Left renal pelvis (tissue), 4 donors: ENCODE measurements at places on chromosomes 4 and X.

GRCh38 chr4:115749404-115749803 is 636.0 kb upstream of the NDST4 start:
- no peak for DNase-seq

DNA sequence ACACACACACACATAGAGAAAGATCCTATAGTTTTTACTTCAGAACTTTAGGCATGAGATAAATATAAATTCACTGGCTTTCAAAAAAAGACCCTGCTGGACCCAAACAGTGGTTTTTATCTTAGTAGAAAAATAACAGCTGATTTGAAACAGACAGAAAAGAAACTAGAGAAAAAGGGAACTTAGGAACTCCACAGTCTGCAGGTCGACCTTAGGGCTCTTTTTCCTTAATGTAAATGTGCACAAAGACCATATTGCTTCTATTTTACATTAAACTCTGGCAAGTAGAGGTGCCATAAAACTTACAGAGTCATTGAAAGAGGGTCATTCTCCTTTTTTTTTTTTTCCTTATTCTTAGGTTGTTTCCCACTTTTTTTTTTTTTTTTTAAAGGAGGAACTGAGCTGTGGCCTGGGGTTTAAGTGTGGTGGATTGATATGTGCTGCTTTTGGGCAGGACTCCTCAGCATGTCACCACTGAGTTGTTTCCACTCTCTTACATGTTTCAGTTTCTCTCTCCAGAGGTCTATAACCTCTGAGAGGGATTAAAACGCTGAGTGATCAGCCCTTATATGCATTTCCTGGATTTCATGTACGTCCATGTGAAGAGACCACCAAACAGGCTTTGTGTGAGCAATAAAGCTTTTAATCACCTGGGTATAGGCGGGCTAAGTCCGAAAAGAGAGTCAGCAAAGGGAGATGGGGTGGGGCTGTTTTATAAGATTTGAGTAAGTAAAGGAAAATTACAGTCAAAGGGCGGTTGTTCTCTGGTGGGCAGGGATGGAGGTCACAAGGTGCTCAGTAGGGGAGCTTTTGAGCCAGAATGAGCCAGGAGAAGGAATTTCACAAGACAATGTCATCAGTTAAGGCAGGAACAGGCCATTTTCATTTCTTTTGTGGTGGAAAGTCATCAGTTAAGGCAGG is 70.8 kb upstream of the PACRGL start:
- no peak for DNase-seq

GRCh38 chr4:75101906-75102786 is 169.2 kb downstream of the PARM1 start:
- no peak for DNase-seq

DNA sequence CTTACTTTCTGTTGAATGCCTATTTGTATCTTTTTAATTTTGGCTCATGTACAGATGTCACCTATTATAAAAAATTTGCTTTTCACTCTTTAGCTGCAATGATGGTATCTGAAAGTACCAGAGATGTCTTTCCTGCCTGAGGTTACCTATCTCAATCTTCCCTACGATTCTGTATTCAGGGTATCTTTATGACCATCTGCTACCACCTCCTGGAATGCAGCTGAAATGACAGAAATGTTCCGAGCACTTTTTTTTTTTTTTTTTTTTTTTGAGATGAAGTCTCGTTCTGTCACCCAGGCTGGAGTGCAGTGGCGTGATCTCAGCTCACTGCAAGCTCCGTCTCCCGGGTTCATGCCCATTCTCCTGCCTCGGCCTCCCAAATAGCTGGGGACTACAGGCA is 136.4 kb downstream of the REPS2 start:
- DNase-seq, result no peak

DNA sequence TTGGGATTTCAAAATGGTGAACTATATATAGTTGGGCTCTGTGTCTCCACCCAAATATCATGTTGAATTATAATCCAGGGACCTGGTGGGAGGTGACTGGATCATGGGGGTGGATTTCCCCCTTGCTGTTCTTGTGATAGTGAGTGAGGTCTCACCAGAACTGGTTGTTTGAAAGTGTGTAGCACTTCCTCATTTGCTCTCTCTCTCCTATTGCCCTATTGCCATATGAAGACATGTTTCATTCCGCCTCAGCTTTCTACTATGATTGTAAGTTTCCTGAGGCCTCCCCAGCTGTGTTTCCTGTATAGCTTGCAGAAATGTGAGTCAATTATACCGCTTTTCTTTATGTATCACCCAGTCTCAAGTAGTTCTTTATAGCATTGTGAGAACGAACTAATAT is 545.6 kb downstream of the TRAM1L1 start:
- DNase-seq, result no peak

GRCh38 chr4:137754652-137755471 is 222.6 kb upstream of the PCDH18 start:
- peak; percentile 17 for DNase-seq

DNA sequence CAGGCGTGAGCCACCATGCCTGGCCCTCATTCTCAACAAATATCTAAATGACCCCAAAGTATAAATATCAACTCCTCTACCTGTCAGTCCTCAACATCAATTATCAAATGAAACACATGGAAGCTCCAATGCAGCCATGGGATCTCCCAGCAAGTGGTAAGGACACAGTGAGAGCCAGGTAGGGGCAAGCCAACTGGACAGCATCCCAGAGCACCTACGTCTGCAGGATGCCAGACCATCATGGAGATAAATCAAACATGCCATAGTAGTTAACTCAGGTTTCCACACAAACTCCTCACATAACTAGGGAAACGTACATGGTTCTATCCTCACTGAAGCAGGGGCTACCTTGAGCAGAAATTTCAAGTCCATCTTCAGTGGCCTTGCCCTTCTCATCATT is 159.9 kb upstream of the MED14 start:
- no peak for DNase-seq

GRCh38 chr4:139740531-139741041 is 75.0 kb downstream of the MGST2 start:
- DNase-seq, result no peak

DNA sequence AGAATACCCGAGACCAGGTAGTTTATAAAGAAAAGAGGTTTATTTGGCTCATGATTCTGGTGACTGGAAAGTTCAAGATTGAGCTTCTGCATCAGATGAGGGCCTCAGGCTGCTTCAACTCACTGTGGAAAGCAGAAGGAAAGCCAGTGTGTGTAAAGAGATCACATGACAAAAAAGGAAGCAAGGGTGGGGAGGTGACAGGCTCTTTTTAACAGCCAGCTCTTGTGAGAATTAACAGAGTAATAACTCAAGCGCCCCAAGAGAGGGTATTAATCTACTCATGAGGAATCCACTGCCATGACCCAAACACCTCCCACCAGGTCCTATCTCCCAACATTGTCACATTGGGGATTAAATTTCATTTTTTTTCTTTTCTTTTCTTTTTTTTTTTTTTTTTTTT is 6.3 kb upstream of the YIPF6 start:
- no peak for DNase-seq

DNA sequence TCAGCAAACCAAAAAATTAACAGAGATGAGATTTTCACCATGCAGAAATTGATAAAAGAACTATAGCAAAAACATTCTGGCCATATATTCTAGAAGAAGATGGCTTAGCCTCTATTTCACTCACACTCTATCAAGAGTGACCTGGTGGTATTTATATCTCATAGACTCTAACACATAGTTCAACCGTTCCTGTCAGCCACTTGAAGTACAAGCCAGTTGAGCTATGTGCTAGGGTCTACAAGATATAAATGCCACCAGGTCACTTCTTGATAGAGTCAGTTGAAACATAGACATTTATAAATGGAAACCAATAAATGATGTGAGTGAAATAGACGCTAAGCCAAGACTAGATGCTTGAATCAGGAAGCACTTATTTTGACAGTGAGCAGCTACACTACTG is 836.7 kb upstream of the EPHA5 start:
- DNase-seq, result no peak

- no peak for DNase-seq
Observed at GRCh38 chrX:110851780-110852179, 56.2 kb upstream of the CHRDL1 start.
